AG08395 (cell line): ENCODE measurements at places on chromosomes 1 and 21.

DNA sequence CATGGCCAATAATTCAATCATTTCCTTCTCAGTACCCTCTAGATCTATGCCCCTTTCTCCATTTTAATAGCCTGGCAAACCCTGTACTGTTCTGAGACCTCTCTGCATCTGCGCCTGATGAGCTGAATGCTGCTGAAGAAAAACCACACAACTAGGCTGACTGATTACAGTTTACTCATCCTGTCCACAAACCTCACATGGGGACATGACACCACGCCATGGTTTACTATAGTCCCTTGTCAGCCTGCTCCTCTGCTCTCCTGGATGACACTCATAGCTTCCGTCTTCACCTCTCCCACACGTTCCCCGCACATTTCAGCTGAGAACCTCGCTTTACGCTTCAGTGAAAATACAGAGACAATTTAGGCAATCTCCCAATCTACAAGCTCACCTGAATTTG, 59.7 kb downstream of the DESI2 start:
- DNase-seq, result no peak

- no peak for DNase-seq
Observed at GRCh38 chr1:218305472-218306064, 20.5 kb downstream of the RRP15 start.

GRCh38 chr1:231625975-231626534, 535 bp upstream of the DISC1 start:
- no peak for DNase-seq

DNA sequence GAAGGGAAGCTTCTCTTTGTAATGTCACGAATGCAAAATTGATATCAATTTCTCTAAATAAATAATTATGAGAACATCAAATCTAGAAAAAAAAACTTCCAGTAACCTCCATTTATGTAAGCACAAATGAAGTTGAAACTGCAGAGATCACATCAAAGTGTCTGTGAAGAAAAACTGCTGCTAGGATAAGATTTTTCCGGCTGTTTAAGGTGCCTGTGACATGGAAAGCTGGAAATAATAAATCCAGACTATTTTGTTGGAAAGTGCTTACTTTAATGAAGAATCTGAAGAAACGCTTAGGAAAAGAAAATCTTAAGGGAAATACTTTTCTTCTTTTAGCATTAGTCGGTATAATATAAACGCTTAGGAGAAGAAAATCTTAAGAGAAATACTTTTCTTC, 57.0 kb downstream of the CHRM3 start:
- DNase-seq, result no peak

- DNase-seq, result no peak
Observed at GRCh38 chr1:59569198-59569597, 245.6 kb upstream of the HOOK1 start.

- DNase-seq, result no peak
Observed at GRCh38 chr1:214739621-214740238, 136.7 kb downstream of the CENPF start.

- no peak for DNase-seq
Observed at GRCh38 chr1:169689395-169689794, 22.0 kb downstream of the SELL start.

GRCh38 chr1:235397733-235398132, 30.5 kb downstream of the TBCE start:
- DNase-seq, result peak; percentile 94

DNA sequence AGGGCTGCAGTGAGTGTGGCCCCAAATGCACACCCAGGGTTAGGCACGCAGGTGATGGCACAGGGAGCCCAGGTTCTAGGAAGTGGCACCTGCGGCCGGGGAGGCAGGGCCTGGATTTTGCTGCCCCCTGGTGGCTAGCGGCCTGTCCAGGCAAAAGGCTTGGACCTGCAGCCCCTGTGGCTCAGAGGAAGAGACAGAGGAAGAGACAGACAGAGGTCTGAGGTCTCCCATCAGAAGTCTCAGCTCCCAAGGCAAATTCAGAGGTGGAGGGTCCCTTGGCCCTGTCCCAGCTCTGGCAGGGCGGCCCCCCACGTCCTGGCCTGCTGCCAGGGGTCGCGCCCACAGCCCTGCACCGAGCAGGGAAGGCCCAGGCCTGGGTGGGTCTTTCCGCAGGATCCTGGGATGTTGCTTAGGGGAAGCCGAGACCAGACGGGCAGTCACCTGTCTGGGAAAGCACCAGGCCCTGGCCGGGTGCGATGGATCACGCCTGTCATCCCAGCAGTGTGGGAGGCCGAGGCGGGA, 8.0 kb upstream of the TNFRSF14 start:
- DNase-seq, result peak; percentile 81

DNA sequence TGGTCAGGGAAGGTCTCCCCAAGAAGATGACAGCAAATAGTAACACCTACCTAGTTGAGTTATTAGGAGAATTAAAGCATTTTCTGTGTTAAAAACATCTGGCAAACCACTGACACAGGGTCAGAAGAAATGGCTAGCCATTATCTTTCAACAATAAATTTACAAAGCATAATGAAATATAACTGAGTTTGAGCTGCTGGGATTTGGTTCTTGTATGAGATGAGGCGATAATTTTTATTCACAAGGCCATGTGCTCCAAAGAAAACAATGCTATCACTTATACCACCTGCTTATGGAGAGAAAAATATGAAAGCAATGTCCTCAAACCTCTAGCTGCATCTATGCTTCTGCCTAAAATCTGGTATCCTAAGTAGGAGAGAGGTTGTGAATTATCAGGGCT, 202.3 kb downstream of the CRB1 start:
- DNase-seq, result no peak

DNA sequence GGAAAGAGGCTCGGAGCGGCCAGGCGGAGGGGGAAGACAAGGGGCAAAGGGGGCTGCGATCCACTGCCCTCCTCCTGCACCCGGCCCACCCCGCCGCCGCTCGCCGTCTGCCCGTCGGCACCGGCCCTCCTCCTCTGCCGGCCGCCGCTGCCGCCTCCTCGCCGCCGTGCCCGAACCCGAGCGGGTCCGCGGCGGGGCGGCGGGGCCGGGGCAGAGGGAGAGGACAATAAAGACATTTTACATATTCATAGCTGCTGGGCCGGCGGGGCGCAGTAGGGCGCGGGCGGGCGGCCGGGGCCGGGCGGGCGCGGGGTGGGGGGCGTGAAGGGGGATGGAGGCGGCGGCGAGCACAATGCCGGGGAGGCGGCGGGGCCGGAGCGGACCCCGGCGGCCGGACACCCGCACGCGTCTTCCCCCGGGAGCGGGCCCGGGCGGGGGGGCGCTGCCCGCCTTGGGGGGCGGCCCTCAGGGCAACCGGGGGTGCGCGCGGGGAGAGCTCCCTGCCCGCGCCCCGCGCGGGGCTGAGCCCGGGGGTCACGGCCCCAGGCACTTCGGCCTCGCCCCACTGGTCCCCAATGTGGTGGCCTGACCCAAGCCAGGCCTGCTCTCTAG, 546 bp downstream of the POU2F1 start:
- DNase-seq, result no peak

- no peak for DNase-seq
Observed at GRCh38 chr1:160853754-160854153, 8.9 kb downstream of the CD244 start.

DNA sequence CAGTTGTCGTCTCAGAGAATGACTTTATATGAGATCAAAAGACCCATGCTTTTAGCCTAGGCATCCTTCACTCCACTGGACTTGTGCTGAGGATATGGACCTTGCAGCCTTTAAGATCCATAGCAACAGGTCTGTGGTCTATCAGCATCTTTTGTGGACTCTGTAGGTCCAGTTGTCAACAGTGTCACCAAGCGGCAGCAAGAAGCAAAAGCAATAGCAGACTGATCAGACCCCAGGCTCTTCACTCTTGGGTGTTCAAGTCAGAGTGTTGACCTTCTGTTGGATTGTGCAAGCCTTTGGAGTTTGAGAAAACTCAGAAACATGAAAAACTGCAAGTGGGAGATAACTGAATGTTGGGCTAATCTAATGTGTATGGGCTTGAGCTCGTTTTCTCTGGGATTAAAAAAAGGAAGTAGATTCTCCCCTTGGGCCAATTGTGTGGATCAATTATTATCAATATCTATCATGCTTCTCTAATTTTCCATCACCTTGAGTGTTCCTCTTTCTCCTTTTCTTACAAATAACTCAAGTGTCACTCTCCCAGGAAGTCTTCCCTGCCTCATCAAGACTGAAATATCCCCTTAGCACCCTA, 144.2 kb downstream of the LYPLAL1 start:
- no peak for DNase-seq

- no peak for DNase-seq
Observed at GRCh38 chr1:176205332-176205914, 1.7 kb downstream of the COP1 start.

- DNase-seq, result peak; percentile 82
Observed at GRCh38 chr1:16249596-16250241, 12.7 kb upstream of the CPLANE2 start.

DNA sequence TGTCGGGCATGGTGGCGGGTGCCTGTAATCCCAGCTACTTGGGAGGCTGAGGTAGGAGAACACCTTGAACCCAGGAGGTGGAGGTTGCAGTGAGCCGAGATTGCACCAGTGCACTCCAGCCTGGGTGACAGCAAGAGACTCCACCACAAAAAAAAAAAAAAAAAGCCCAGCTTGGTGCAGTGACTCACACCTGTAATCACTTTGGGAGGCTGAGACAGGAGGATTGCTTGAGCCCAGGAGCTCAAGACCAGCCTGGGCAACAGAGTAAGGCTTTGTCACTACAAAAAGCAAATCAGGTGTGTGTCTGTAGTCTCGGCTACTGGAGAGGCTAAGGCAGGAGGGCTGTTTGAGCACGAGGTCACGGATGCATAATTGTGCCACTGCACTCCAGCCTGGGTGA, 5.0 kb upstream of the H6PD start:
- DNase-seq, result no peak

GRCh38 chr1:77900687-77901293, 12.4 kb downstream of the NEXN start:
- DNase-seq, result peak; percentile 53

GRCh38 chr1:157487096-157487495, 65.2 kb downstream of the FCRL5 start:
- DNase-seq, result no peak

GRCh38 chr21:35303085-35303484, 254.0 kb upstream of the RUNX1 start:
- peak; percentile 52 for DNase-seq

DNA sequence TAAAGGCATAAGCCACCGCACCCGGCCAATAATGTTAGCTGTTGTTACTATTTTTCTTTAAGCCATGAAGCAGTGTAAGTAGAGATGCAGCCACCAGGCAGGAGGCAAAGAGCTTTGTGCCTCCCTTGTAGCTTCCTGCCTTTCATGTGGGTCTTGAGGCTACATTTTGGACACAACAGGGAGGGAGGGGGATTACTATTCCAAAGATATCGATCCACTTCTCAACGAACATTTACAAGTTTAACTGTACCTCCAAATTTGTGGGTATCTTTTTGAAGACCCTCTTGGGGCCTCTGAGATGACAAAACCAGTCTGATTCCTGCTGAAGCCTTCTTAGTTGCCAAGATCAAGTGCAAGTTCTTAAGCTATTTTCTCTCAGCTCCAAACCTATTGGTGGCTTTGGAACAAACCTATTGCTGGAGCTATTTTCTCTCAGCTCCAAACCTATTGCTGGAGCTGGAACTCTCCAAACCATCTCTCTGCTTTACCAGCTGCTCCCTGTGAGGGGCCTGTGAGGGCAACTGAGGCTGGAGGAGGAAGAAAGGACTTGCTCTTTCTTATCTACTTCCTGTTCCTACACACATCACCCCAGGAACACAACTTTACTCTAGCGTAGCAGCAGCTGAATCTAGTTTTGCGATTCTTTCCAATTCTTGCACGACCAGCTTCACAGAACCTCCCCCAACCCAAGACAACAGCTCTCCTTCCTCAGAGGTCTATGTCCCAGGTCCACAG, 16.1 kb upstream of the RCAN3 start:
- DNase-seq, result no peak

GRCh38 chr1:183443466-183443865, 25.3 kb upstream of the NMNAT2 start:
- DNase-seq, result no peak

- no peak for DNase-seq
Observed at GRCh38 chr21:42614396-42614795, 39.0 kb upstream of the PDE9A start.

DNA sequence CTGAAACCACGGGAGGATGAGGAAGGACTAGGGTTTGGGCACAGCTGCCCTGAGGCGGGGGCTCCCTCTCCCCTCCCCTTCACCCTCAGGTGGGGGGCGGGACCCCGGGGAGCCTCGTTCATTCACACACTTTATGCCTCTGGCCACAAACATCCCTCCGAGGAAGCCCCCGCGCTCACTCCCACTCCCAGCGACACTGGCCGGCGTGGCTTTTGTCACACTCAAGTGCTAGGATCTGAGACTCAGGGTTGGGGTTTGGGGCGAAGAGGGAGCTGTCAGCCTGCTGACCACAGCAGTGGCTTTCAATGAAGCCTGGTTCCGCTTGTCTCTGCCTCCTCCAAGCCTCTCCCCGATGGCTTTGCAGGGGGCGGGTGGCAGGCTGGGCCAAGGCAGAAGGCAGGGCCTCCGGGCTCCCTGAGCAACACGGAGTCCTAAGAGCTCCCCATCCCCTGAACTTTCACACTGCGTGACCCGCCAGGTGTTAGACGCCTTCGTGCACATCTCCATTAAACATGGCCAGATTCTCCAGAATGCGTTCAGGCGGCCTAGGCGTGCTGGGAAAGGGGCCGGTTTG, 178.1 kb downstream of the NPHP4 start:
- DNase-seq, result no peak

DNA sequence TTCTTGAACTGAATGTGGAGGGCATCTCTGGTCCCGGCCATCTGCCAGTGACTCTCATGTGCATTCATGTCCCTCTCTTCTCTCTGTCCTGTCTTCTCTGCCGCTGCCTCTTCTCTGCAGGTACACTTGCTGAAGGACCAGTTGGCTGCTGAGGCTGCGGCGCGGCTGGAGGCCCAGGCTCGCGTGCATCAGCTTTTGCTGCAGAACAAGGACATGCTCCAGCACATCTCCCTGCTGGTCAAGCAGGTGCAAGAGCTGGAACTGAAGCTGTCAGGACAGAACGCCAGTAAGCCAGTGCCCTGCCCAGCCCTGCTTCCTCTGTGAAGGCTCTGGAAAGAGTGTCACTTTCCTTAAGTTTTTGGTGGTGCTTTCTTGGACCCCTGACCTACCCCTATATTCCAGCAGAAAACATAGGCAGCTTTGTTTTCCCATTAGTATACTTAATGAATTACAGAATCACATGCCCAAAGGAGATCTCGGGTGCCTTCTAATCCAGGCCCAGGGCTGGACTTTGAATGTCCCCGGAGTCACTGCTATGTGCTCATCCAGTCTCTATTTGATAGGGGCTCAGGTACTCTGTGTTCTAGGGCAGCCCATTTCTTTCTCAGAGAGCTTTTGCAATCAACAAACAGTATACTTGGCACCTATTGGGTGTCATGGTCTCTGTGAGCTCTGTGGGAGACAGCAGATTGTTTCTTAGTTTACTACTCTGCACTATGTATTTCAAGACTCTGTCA, 11.2 kb downstream of the SPATA46 start:
- DNase-seq, result no peak

- no peak for DNase-seq
Observed at GRCh38 chr1:210298936-210299335, 29.8 kb upstream of the HHAT start.

GRCh38 chr1:19872190-19872589, 10.0 kb upstream of the OTUD3 start:
- DNase-seq, result no peak

GRCh38 chr1:65630855-65631254, 161.8 kb upstream of the PDE4B start:
- no peak for DNase-seq
